ENCODE measurements at places on chromosomes 4 and X.

DNA sequence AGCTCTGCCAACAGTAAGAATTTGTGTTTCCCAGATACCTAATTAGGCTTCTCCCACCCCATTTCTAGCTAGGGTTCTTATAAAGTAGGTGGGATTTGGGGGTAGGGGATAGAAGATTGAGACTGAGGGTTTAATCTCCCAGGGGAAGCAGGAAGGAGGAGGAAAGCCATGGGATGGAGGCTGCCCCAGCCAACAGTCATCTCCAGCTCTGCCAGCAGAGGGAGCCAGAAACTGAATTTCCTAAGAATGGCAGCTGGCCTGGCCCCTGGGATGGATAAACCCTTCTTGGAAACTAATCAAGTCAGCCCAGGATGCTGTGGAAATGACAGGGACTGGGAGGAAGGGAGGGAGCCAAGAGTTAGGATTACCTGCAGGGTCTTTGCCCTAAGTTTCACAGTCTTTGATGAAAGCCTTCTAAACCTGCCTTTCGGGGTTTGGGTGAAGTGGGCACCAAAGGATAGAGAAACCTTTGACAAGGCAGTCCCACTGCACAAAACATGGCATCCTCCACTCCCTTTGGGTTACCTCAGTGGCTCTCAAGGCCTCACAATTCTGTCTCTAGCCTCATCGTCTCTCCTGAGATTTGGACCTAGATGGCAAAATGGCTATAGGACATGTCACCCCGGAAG is 6.7 kb upstream of the ERCC6L start:
- DNase-seq, result peak; percentile 51

- DNase-seq, result no peak
These were observed 73.3 kb downstream of the PRPS1 start for GRCh38 chrX:107701493-107702121.

DNA sequence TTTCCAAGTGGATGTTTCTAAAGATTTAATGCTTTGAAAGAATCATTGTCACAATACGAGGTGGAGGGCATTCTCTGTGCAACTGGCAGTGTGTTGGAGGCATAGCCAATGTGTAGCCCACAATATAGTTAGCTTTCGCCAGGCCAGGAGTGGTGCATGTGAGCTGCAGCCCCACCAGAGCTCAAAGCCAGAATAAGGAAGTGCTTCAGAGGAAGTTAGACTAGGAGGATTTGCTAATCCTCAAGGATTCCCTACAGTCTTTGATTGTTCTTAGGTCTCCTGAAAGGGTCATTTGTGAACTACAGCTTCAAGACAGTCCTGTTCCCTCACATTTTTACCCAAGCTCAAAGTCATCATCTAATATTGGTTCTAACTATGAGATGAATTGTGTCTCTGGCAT is 16.4 kb downstream of the TRPC5OS start:
- no peak for DNase-seq

- DNase-seq, result no peak
These were observed 90.8 kb upstream of the SHISA3 start for GRCh38 chr4:42306221-42307109.

GRCh38 chrX:16664626-16665025 is 14.7 kb downstream of the S100G start:
- DNase-seq, result no peak

- DNase-seq, result no peak
These were observed 101.5 kb downstream of the MXRA5 start for GRCh38 chrX:3244955-3245354.

DNA sequence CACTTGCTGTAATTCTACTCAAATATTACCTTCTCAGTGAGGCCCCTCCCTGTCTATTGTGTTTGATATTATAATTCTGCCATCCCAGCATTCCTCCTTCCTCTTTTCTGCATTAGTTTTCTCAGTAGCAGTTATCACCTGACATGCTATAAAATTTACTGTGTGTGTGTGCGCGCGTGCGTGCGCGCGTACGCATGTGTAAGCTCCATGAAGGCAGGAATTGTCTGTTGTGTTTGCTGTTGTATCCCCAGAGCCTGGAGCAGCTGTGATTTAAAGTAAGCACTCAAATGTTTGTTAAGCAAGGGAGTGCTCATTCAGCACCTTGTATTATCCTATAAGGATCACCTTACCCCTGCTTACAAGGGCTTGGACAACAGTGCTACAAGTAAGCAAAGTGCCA is 8.6 kb downstream of the SRD5A3 start:
- DNase-seq, result no peak

- no peak for DNase-seq
These were observed 162.0 kb downstream of the SNCA start for GRCh38 chr4:89674876-89675459.

GRCh38 chr4:102606261-102606660 is 105.1 kb downstream of the NFKB1 start:
- DNase-seq, result no peak

DNA sequence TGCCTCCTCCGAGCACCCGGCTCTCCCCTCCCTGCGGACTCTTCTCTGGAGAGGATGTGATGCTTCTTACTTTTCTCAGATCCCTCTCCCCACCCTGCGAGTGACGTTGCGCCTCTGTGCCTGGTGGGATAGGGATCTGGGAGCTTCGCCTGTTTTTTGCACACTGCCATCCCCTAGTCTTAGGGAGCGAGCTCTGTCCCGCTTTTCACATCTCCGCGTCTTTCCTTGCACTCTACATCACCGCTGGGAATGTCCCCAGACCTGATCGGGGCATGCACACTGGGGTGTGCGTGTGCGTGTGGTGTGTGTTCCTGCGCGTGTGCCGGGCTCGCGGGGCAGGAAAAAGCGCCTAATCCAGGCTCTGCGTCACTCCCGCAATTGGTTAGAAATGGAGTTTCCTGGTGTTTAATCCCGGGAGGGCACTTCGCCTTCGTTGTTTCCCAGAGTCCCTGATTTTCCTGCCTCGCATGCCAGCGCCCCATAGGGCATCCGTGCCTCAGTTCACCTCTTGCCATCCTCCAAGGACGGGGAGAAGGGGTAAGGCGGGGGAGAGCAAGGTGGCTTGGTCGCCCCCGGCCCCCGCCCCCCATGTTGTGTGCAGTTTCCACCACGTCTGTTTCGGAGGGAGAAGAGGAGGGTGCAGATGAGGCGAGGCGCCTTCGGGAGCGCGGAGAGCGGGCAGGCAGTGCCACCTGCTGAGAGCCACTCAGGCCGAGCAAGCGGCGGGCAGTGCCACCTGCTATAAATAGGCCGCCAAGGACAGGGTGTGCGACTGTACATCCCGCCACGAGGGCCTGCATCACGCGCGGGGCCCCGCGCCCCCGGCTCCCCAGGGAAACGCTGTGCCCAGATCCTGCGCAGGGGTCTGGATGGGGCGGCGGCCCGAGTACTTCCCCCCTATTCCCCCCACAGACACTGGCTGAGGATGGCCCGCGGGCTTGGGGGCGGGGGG is 759 bp upstream of the TBC1D1 start:
- peak; percentile 48 for DNase-seq

- peak; percentile 21 for DNase-seq
These were observed 53.9 kb downstream of the IRF2 start for GRCh38 chr4:184420402-184420801.

GRCh38 chrX:47502316-47503125 is 19.5 kb upstream of the ZNF41 start:
- no peak for DNase-seq

GRCh38 chr4:187840814-187841213 is 154.8 kb upstream of the ZFP42 start:
- no peak for DNase-seq

DNA sequence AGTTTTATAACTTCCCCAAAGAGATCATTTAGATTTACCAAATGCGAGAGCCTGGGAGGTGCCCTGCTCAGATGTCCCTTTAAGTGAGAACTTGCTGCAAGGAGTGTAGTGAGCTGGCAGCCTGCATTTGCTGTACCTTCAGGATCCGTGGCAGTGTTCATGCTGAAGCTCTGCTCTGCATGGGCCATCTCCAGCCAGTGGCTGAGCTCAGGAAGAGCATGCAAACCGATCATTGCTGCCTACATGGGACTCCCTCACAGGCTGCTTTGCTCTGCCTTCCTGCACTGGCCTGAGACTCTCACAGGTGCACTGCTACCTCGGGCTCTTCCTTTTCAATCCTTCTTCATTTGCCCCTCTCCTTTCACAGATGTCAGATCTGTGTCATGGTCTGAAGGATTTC is 152.0 kb upstream of the SFRP2 start:
- DNase-seq, result no peak

GRCh38 chrX:77658886-77659285 is 127.1 kb downstream of the ATRX start:
- DNase-seq, result no peak

- DNase-seq, result no peak
These were observed 46.7 kb downstream of the PHKA2 start for GRCh38 chrX:18937173-18937572.

- DNase-seq, result no peak
These were observed 7.9 kb downstream of the NDNF start for GRCh38 chr4:121064482-121064881.

GRCh38 chr4:140529434-140529833 is 5.5 kb downstream of the ELMOD2 start:
- no peak for DNase-seq

DNA sequence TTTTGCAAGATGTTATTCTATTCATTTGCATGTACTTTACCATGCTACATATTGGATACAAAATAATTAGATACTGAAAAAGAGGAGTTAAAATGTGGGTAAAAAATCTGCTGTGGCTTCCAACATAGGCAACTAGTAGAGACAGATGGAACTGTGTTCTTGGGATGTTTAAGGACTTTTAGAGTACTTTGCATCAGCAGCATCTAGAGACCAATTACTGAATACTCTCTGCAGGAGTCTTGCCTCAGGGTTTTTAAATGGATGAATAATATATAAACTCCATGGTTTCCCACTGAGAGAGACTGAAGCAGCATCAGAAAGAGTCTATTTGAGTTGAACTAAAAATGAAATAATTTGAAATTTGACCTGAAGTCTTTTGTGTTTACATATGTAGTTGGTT is 676.7 kb downstream of the GALNTL6 start:
- DNase-seq, result no peak

- no peak for DNase-seq
These were observed 420.1 kb downstream of the ZNF674 start for GRCh38 chrX:46125111-46125510.

GRCh38 chr4:142267101-142267500 is 579.0 kb downstream of the INPP4B start:
- no peak for DNase-seq

GRCh38 chrX:71540801-71541200 is 7.9 kb downstream of the OGT start:
- DNase-seq, result no peak

GRCh38 chr4:47651231-47651630 is 166.2 kb downstream of the ATP10D start:
- DNase-seq, result no peak

- DNase-seq, result peak; percentile 67
These were observed at the start of gene FGD1 for GRCh38 chrX:54495814-54496516. Gene FGD1 (minus strand): TSS chrX:54496234. CDS start chrX:54495432, 802 bp downstream.

DNA sequence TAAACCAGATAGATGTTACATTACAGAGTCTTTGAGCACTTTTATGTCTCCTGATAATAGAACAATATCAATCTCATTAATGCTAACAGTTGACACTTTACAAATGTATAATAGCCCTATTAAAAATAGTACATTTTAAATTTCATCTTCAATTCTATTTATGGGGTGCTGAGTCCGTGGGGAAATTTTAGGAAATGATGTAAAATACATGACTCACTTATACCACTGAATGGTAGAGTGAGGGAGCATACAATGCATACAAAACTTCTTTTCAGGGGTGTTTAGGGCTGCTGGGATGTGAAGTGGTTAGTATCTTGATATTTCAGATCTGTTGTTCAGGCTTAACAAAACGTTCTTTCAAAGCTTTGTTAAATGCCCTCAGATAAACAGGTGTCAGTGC is 696.2 kb downstream of the TRAM1L1 start:
- DNase-seq, result no peak

Measured in stimulated activated CD4-positive, alpha-beta T cell treated with anti-CD3 and anti-CD28 coated beads, Interleukin-2, amount 100 ng/mL, for 24 hours (primary cell).